ENCODE measurements at places on chromosomes 6 and 20.

DNA sequence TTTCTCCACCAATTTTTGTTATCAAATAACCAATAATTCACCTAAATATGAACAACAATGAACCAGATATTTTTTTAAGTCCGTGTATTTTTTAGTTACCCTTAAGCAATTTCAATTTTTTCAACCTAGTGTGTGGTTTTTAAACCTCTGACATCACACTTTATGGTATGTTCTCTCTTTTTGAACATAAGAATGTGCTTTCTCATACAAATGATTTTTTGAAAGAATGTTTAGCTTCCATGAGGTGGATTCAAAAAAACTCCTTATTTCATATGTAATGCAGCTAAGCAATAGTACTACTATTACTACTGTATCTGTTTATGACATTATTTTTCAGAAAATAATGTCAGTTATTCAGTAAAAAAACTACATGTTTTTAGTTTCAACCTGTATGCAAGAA lies 19.4 kb upstream of the MEI4 start:
- no peak for DNase-seq

GRCh38 chr6:2666906-2667575 lies 83.7 kb downstream of the MYLK4 start:
- DNase-seq, result no peak

- DNase-seq, result peak; percentile 72
Measured at GRCh38 chr20:20466341-20466879, 98.5 kb downstream of the INSM1 start.

- no peak for DNase-seq
Measured at GRCh38 chr6:20705741-20706140, 171.5 kb downstream of the CDKAL1 start.

All from foreskin fibroblast (primary cell).